Kidney (tissue), 22 donors: ENCODE measurements at places on chromosomes 1 and 21. TPM values are rescaled to one million over a fixed set of nuclear protein-coding genes. Genes with fewer than 3 reads are reported as not detected.

The CD1D gene
- total RNA-seq = 3.2 TPM

- H3K27ac ChIP-seq = no peak overlapping the region
- no peaks in the 10 kb centered on the region for H3K4me1 ChIP-seq
- peaks cover 8% of the 10 kb centered on the region for H3K36me3 ChIP-seq
Observed at GRCh38 chr1:179995576-179995975, 41.0 kb downstream of the CEP350 start.

GRCh38 chr21:39707316-39707715, 37.7 kb upstream of the IGSF5 start:
- no peak for DNase-seq
- no peaks in the 10 kb centered on the region for H3K36me3 ChIP-seq
- no peak overlapping the region for H3K27ac ChIP-seq
- H3K4me1 ChIP-seq = no peaks in the 10 kb centered on the region

The SLC16A4 gene
- total RNA-seq = 53.1 TPM

The CRNN gene
- total RNA-seq = not detected

GRCh38 chr21:36125512-36126207, 9.2 kb upstream of the CBR3 start:
- no peaks in the 10 kb centered on the region for H3K4me1 ChIP-seq
- no peaks in the 10 kb centered on the region for H3K36me3 ChIP-seq
- no peaks in the 10 kb centered on the region for H3K27me3 ChIP-seq

DNA sequence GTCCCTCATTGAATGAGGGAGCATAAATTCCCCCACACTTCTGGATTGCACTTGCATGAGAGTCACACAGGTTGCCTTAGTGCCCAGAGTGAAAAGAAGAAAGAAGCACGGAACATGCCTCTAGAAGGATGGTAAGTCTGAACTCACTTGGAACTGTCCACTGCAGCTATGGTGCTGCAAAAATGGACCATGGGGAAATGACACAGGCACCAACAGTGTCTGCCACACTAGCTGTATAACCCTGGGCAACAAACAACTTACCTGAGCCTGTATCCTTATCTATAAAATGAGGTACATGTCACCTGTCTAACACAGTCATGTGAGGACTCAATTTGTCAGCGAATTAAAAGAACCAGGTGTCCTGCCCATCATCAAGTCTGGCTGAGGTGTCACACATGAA, 50.7 kb downstream of the PALMD start:
- no peak overlapping the region for H3K27ac ChIP-seq
- no peak overlapping the region for H3K4me3 ChIP-seq
- no peak for DNase-seq
- no peaks in the 10 kb centered on the region for H3K4me1 ChIP-seq

The SPATA46 gene
- total RNA-seq = not detected

DNA sequence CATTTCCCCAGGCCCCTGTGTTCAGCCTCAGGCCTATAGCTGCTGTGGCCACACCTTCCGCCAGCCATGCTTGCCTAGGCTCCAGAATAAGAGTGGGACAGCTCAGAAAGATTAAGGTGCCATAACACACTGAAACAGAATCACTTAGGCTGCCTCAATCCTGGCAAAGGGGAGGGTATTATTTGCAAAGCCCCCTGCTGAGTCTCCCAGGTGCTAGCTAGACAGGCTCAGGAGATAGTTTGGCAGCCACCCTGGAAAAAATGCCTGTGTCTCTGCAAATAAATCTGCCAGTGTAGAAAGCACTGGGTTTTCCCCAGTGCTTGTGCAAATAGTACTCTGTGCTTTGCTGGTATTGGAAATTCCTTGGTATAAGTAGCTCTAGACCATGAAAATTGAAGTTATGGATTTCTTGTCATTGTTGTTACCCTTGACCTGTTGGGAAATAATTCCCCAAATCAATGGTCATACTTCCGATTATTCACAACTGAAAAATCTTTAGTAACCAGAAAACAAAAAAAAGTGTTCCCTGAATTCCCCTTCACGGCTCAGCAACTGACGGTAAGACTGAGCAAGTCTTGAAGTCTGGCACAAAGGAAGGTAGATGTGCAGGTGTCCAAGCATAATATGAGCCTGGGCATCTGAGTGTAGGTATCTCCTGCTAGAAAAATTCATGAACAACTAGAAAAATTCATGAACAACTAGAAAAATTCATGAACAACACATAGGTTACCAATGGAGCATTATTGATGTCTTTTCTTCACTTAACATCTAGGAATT, 56.9 kb downstream of the PROX1 start:
- no peak for DNase-seq
- no peaks in the 10 kb centered on the region for H3K4me1 ChIP-seq
- H3K4me3 ChIP-seq = no peak overlapping the region
- no peaks in the 10 kb centered on the region for H3K36me3 ChIP-seq

The SPOCD1 gene
- 0.98 TPM for total RNA-seq

GRCh38 chr1:25568834-25569596, 25.6 kb downstream of the LDLRAP1 start:
- no peaks in the 10 kb centered on the region for H3K27me3 ChIP-seq
- H3K27ac ChIP-seq = no peak overlapping the region
- no peak for DNase-seq
- H3K36me3 ChIP-seq = peaks cover 2% of the 10 kb centered on the region
- peaks cover 6% of the 10 kb centered on the region for H3K4me1 ChIP-seq

GRCh38 chr1:248013229-248013710, at the start of gene OR2L5:
TSS of gene OR2L5 (plus strand) at chr1:248013660. CDS start at chr1:248021948, 8,288 bp downstream.
- no peaks in the 10 kb centered on the region for H3K36me3 ChIP-seq
- H3K27me3 ChIP-seq = no peaks in the 10 kb centered on the region
- H3K4me3 ChIP-seq = no peak within 1 kb of the TSS
- no peak for DNase-seq
- no peaks in the 10 kb centered on the region for H3K4me1 ChIP-seq

The ROR1 gene
- 8.0 TPM for total RNA-seq
